NCI-H1930 (cell line): ENCODE measurements at places on chromosomes 12 and 14.
A peak's percentile ranks its signal among the peaks of the same experiment; 100 is the strongest.

DNA sequence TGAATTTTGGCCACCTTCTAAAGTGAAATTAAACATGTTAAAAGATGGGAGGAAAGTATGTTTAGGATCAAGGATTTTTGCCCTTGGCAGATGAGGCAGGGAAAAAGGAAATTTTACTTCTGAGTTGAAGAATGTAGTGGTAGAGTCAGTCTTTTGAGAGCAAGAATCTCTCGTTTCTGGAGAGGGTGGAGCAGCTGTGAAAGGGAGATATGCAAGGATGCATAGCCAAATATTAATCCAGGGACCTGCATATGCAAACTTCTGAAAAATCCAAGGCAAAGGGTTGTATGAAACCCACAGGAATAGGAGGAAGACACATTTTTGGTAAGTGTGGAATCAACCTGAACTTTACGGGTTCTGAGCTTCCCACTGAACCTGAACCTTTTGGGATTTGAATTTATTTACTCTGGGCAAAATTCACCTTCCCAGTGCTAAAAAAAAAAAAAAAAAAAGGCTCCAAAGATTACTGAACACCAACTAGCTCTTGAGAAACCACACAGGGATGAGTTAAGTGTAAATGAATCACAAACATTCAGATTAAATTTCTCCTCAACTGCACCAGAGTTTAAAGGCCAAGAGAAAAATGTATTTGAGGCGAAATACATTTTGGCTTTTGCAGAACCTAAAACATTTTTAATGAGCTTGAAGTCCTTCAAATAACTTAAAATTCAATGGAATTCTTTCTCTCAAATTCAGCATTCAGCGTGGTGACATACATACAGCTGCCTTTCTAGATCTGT is 187.1 kb upstream of the CDKN3 start:
- no peak for DNase-seq

DNA sequence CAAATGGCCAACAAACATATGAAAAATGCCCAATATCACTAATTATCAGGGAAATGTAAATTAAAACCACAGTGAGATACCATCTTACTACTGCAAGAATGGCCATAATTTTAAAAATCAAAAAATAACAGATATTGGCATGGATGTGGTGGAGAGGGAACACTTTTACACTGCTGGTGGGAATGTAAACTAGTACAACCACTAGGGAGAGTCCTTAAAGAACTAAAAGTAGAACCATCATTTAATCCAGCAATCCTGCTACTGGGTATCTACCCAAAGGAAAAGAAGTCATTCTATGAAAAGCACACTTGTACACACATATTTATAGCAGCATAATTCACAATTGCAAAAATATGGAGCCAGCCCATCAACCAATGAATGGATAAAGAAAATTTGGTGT is 459.7 kb downstream of the GXYLT1 start:
- no peak for DNase-seq

- no peak for DNase-seq
Observed at GRCh38 chr12:1857086-1857485, 36.7 kb downstream of the LRTM2 start.

DNA sequence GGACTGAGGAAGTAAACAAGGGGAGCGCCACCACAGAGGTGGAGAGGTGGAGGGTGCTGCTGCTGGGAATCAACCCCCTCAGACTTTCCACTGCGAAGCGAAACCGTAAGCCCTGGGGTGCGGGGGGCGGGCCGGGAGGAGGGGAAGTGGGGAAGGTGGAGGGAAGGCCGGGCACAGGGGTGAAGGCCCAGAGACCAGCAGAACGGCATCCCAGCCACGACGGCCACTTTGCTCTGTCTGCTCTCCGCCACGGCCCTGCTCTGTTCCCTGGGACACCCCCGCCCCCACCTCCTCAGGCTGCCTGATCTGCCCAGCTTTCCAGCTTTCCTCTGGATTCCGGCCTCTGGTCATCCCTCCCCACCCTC is at the start of gene LAG3:
LAG3 (plus strand) TSS at position 190 of the 365 bp plus-strand sequence. CDS start 333 bp downstream, outside the sequence.
- no peak for DNase-seq

GRCh38 chr12:2672863-2673262 is 121.9 kb upstream of the FKBP4 start:
- no peak for DNase-seq

DNA sequence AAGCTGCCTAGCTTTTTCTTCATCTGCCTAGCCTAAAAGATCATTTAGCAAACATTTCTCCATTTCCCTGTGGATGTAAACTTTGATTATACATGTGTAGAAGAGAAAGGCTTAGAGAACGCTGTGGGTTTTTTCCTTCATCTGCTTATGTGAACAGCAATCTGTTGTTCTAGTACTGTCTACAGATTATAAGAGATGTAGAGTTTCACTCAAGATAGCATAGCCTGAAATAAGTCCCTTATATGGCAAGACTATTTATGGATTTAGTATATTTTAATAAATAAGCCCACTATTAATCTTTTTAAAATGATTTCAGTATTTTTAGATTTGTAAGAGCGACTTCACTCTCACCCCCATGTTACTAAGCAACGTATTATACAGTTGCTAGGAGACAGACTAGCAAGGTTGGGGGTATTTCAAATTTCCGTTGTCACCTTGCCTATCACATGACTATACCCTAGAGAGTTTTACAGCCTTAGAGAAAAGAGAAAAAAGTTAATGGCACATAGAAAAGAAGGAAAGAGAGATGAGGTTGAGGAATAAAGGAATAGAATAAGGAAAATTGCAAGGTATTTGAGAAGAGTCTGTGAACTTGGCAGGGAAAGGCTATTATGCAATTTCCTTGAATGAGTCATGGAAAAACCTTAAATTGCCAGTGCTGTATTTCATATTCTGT is 12.2 kb upstream of the TUBA1A start:
- DNase-seq: peak; percentile 72

DNA sequence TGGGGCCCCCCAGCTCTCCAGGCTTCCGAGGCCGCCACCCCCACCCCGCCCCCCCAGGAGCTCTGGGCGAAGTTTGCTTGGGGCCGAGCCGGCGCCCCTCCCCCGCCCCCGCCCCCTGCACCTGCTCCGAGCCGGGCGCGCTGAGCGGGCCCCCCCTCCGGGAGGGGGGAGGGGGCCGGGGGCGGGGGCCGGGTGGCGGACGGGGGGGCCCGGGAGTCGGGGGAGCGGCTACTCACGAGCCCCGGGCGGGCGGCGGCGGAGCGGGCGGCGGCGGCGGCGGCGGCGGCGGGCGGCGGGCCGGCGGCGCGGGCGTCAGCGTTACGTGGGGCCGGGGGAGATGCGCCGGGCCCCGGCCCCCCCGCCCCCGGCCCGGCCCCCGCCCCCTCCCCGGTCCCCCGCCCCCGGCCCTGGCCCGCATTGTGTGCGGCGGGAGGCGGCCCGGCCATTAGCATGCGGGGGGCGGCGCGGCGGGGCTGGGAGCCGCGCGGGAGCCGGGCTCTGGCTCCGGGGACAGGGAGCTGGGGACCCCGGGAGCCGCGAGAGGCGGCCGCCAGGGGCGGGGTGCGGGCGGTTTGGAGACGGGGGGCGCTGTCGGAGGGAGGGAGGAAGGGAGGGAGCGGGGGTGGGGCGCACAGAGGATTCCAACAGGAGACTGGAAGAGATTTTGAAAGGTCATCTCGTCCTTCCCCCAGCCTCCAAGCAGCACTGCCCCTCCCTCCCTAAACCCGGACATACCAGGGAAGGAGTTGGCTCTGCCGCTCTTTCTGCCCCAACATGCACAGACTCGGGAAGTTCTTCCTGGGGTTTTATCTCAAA is at the start of gene ZNF219:
ZNF219 (minus strand) TSS at position 580 of the 816 bp plus-strand sequence. CDS start 5,064 bp downstream, outside the sequence.
- DNase-seq: peak; percentile 39

GRCh38 chr14:95151561-95151960 is 5.8 kb downstream of the DICER1 start:
- no peak for DNase-seq
